ENCODE measurements at places on chromosomes 13 and 19.

- H3K4me3 ChIP-seq = no peak overlapping the region
- no peaks in the 10 kb centered on the region for H3K4me1 ChIP-seq
- no peaks in the 10 kb centered on the region for H3K27me3 ChIP-seq
- H3K27ac ChIP-seq = no peak overlapping the region
- peaks cover 35% of the 10 kb centered on the region for H3K36me3 ChIP-seq
- DNase-seq = no peak
Measured at GRCh38 chr19:3383121-3383722, 16.8 kb downstream of the NFIC start.

GRCh38 chr13:30690282-30691188, 44.8 kb upstream of the ALOX5AP start:
- H3K4me3 ChIP-seq = peak overlapping the region; percentile 48
- no peaks in the 10 kb centered on the region for H3K36me3 ChIP-seq
- peak overlapping the region; percentile 61 for H3K27ac ChIP-seq

DNA sequence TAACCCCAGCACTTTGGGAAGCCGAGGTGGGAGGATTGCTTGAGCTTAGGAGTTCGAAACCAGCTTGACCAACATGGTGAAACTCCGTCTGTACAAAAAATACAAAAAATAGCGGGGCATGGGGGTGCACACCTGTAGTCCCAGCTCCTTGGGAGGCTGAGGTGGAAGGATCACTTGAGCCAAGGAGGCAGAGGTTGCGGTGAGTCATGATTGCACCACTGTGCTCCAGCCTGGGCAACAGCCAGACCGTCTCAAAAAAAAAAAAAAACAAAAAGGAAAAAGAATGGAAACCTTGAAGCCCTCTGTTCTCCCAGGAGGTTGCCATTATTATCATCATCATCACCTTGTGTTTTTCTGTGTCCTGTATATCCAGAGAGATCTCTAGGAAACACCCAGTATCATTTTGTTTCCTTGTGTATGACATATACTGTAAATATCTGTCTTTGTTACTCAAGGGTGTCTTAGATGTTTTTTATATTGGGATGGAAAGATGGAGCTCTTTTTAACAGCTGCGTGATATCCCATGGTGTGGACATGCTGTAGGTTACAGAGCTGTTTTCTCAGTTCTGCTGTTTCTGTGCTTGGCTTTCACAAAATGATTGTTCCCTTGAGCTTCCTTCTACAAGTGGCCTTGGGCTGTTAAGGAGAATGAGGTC, 11.8 kb downstream of the CHAF1A start:
- no peak overlapping the region for H3K27ac ChIP-seq
- H3K27me3 ChIP-seq = no peaks in the 10 kb centered on the region
- DNase-seq = no peak
- no peak overlapping the region for H3K4me3 ChIP-seq

GRCh38 chr19:41785653-41786052, 10.7 kb upstream of the CEACAM3 start:
- H3K4me3 ChIP-seq = no peak overlapping the region
- peaks cover 12% of the 10 kb centered on the region for H3K27me3 ChIP-seq

GRCh38 chr13:37385956-37386670, 212.5 kb downstream of the POSTN start:
- no peaks in the 10 kb centered on the region for H3K4me1 ChIP-seq
- no peaks in the 10 kb centered on the region for H3K36me3 ChIP-seq
- H3K27me3 ChIP-seq = no peaks in the 10 kb centered on the region
- H3K4me3 ChIP-seq = no peak overlapping the region
- H3K27ac ChIP-seq = no peak overlapping the region
- no peak for DNase-seq

- DNase-seq = no peak
- no peaks in the 10 kb centered on the region for H3K27me3 ChIP-seq
Measured at GRCh38 chr13:48890391-48890790, 85.3 kb upstream of the FNDC3A start.

- no peak overlapping the region for H3K27ac ChIP-seq
- no peak overlapping the region for H3K4me3 ChIP-seq
- DNase-seq = no peak
- H3K4me1 ChIP-seq = no peaks in the 10 kb centered on the region
Measured at GRCh38 chr13:29131881-29132668, 311.9 kb downstream of the MTUS2 start.

DNA sequence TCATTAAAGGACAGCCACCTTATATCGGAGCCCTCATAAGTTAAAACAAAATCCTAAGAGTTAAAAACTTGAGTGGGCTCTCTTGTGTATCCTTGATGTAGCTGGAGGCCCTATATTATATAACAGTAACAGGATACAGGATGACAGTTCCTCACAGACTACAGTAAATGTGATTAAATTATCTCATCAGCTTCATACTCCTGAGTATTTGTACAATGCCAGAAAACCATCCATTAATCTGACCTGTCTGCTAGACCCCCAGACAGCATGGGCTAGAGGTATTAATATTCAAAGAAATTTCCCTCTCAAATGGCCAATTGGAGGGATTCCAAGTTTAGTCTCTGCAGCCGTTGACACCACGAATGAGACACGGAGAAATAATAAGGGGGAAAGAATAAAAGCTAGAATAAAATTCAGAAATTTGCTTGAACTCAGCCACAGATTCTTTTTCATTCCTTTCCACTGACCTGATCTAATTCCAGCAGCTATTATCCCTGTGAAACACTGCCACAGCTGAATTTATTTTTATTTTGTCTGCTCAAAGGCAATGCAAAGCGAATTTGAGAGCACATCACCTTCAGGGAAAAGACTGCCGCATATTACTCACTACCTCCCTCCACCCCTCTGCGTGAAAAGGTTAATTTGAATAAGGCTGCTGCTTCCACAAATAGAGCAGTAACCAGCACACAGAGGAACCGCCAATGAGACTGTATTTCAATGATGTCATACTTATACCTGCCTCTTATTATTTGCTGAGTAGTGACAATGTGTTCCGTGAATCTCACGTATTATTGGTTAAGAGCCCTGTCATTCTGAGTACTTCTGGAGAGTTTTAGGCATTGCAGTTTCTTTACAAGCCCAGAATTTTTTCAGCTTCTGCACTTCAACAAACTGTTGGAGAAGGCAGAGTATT, 155.9 kb upstream of the KLF12 start:
- H3K27ac ChIP-seq = no peak overlapping the region
- H3K4me1 ChIP-seq = peaks cover 29% of the 10 kb centered on the region
- DNase-seq = no peak
- no peak overlapping the region for H3K4me3 ChIP-seq

DNA sequence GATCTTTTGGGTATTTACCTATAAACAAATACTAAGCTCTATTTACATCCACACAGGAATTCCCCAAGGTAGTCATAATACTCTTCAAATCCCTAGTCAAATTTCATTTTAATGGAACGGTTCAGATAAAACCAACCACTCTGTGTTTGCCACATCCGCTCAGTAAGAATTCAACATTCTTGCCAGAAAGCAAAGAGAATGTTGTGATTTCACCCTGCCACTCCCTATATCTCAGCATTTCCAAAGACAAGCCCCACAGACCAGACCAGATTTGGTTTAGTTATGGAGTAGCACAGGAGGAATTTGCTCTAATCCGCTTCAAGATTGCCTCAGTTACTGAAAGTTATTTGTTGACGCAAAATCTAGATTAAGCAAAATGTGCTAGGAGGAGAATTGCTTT, 105.6 kb upstream of the SERP2 start:
- H3K4me3 ChIP-seq = no peak overlapping the region
- H3K36me3 ChIP-seq = no peaks in the 10 kb centered on the region
- no peak overlapping the region for H3K27ac ChIP-seq
- peaks cover 3% of the 10 kb centered on the region for H3K4me1 ChIP-seq

DNA sequence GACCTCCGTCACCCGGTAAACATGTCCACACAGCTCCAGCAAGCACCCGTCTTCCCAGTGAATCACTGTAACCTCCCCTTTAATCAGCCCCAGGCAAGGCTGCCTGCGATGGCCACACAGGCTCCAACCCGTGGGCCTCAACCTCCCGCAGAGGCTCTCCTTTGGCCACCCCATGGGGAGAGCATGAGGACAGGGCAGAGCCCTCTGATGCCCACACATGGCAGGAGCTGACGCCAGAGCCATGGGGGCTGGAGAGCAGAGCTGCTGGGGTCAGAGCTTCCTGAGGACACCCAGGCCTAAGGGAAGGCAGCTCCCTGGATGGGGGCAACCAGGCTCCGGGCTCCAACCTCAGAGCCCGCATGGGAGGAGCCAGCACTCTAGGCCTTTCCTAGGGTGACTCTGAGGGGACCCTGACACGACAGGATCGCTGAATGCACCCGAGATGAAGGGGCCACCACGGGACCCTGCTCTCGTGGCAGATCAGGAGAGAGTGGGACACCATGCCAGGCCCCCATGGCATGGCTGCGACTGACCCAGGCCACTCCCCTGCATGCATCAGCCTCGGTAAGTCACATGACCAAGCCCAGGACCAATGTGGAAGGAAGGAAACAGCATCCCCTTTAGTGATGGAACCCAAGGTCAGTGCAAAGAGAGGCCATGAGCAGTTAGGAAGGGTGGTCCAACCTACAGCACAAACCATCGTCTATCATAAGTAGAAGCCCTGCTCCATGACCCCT, 9.0 kb upstream of the CEACAM5 start:
- H3K27me3 ChIP-seq = peaks cover 4% of the 10 kb centered on the region
- DNase-seq = no peak
- no peak overlapping the region for H3K27ac ChIP-seq
- no peak overlapping the region for H3K4me3 ChIP-seq
- no peaks in the 10 kb centered on the region for H3K36me3 ChIP-seq
- no peaks in the 10 kb centered on the region for H3K4me1 ChIP-seq

- no peaks in the 10 kb centered on the region for H3K4me1 ChIP-seq
- no peaks in the 10 kb centered on the region for H3K36me3 ChIP-seq
- no peak for DNase-seq
Measured at GRCh38 chr13:96817336-96817941, 176.8 kb downstream of the OXGR1 start.

DNA sequence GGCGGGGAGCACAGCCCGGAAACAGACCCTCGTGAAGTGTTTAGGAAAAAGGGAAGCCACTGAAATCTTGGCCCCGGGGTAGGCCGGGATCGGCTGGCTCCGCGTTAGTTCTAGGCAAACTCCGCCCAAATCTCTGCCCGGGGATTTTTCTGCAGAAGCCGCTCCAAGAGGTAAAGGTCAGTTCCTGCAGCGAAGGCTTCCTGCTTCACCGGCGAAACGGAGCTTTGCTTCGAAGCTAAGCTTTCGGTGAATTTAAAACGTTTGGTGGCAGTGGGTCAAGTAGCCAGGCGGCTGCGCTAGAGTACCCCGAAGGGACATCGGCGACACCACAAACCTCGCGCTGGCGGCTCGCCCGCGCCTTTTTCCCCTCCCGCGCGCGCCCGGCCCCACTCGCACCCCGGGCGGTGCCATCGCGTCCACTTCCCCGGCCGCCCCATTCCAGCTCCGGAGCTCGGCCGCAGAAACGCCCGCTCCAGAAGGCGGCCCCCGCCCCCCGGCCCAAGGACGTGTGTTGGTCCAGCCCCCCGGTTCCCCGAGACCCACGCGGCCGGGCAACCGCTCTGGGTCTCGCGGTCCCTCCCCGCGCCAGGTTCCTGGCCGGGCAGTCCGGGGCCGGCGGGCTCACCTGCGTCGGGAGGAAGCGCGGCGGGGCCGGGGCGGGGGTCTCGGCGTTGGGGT, 441 bp downstream of the GJB2 start:
- no peaks in the 10 kb centered on the region for H3K36me3 ChIP-seq
- peaks cover 11% of the 10 kb centered on the region for H3K4me1 ChIP-seq
- no peak for DNase-seq
- H3K27me3 ChIP-seq = peaks cover 52% of the 10 kb centered on the region
- no peak overlapping the region for H3K27ac ChIP-seq

DNA sequence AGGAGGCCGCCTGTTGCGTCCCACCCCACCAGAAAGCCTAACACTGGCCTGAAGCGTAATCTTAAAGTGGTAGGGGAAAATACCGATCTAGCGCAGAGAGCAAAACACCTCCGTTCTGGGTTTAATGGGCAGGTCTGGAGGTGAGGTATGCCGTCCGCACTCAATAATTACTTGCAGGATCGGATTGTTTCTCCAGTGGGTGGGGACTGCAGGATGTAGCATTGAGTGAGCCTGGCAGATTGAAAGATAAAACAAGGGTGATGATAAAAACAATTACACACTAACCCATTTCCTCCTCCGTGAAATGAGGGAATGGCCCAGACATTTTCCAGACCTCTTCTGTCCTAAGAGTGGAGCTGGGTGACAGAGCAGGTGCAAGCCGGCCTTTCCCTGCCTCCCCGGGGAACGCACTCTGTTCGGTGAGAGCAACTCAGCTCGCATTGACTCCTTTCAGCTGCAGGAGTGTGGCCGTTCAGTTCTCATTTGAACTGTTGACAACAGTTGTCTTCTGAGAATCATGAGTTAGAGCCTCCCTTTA, 110.2 kb upstream of the DOCK9 start:
- no peaks in the 10 kb centered on the region for H3K36me3 ChIP-seq
- H3K27me3 ChIP-seq = no peaks in the 10 kb centered on the region
- peak overlapping the region; percentile 76 for H3K4me3 ChIP-seq
- DNase-seq = peak; percentile 38

DNA sequence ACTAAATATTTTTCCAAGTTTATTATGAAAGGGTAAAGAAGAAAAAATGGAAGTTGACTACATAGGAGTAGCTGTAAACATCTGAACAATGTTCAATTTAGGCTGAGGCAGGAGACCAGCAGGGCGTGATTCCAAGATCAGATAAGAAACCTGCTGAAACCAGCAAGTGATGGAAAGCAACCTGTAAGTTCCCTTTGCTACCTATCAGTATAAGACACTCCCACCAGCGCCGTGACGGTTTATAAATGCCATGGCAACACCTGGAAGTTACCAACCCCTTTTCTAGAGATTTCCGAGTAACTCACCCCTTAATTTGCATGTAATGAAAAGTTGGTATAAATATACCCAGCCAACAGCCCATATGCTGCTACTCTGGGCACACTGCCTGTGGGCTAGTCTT, 1.1 kb upstream of the ZNF45 start:
- H3K4me1 ChIP-seq = peaks cover 30% of the 10 kb centered on the region
- no peak overlapping the region for H3K27ac ChIP-seq
- no peak overlapping the region for H3K4me3 ChIP-seq

DNA sequence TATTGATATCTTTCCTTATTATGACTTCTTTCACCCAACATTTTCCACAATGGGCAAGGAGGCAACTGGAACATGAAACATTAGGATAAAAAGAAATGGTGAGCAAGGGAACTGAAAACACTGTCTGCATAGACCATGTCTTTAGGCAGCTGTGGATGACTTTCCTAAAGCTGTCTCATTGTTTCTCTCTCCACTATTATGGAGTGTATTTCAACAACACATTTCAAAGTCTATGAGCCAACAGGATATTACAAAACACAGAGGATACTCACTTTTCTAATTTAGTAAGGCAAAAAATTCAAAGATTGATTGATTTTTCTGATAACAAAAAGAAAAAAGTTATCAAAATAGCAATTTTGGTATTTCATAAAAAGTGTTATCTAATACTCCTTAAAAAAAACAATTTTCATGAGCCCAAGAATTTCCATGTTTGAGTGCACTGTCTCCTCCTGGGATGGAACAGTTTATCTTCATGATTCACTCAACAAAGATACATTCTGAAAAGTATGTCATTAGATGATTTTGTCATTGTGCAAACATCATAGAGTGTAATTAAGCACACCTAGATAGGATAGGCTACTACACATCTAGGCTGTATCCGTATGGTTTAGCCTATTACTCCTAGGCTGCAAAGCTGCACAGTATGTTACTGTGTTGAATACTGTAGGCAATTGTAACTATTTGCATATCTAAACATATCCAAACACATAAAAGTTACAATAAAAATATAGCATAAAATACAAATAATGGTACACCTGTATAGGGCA, 1568.4 kb downstream of the SLITRK5 start:
- H3K4me1 ChIP-seq = no peaks in the 10 kb centered on the region
- no peak for DNase-seq
- no peak overlapping the region for H3K27ac ChIP-seq
- no peaks in the 10 kb centered on the region for H3K27me3 ChIP-seq
- no peak overlapping the region for H3K4me3 ChIP-seq
- H3K36me3 ChIP-seq = no peaks in the 10 kb centered on the region
